ENCODE measurements at places on chromosomes 11 and 22. TPM values are rescaled to one million over a fixed set of nuclear protein-coding genes. Genes with fewer than 3 reads are reported as not detected.

NOX4 gene
- 2.9 TPM for polyA plus RNA-seq

CRYAB gene
- polyA plus RNA-seq: 619 TPM

WNT7B gene
- 0.12 TPM for polyA plus RNA-seq

NCR3LG1 gene
- 0.28 TPM for polyA plus RNA-seq

IGLL1 gene
- polyA plus RNA-seq: 0.41 TPM

OR51B5 gene
- polyA plus RNA-seq: not detected

GAL3ST1 gene
- polyA plus RNA-seq: 6.5 TPM

TENM4 gene
- polyA plus RNA-seq: 9.0 TPM

POU2AF1 gene
- polyA plus RNA-seq: 0.19 TPM

GRCh38 chr11:118086913-118087768 is at the start of gene SMIM35:
SMIM35 (minus strand) TSS chr11:118086963; CDS start chr11:118086757, 206 bp downstream.
- DNase-seq: no peak

DNA sequence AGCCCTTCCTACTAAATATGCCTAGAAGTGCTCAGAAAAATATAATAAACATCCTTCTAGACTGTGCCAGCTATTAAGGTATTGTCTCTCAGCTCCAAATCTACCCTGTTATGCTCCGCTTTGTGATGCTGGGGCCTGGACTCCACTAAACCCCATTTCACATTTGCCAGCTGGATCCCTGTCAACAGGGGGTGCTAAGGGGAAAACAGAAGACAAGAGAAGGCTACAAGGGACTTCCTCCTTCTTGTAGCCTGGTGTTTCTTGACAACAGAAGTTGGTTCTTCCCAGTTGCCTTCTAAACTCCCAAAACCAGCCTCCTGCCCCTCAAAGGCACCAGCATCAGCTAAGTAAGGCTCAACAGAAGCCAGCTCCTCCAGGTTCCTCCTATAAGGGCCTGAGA is 5.2 kb downstream of the NUMA1 start:
- no peak for DNase-seq

GRCh38 chr22:42648368-42649245 is 585 bp downstream of the CYB5R3 start:
- DNase-seq: no peak

- DNase-seq: no peak
Measured at GRCh38 chr22:49099496-49100124, 728.1 kb downstream of the BRD1 start.

- DNase-seq: no peak
Measured at GRCh38 chr11:28209906-28210305, 101.7 kb downstream of the METTL15 start.

DNA sequence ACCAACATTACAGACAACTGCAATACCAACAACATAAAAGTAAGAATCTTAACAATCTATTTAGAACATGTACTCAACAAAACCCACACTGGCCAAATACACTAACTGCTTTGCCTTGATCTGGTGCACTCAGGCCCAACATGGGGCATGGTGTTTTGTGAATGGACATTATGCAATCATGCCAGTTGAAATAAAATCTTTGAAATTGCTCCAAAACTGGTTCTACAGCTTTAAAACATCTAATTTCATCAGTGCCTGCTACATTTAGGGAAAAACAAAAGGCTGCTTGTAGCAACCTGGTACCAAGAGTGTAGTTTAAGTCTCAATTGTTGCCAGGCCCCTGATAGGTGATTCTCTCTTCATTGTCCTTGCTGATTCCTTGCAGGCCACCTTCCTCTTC is 3.3 kb upstream of the CTR9 start:
- no peak for DNase-seq

DNA sequence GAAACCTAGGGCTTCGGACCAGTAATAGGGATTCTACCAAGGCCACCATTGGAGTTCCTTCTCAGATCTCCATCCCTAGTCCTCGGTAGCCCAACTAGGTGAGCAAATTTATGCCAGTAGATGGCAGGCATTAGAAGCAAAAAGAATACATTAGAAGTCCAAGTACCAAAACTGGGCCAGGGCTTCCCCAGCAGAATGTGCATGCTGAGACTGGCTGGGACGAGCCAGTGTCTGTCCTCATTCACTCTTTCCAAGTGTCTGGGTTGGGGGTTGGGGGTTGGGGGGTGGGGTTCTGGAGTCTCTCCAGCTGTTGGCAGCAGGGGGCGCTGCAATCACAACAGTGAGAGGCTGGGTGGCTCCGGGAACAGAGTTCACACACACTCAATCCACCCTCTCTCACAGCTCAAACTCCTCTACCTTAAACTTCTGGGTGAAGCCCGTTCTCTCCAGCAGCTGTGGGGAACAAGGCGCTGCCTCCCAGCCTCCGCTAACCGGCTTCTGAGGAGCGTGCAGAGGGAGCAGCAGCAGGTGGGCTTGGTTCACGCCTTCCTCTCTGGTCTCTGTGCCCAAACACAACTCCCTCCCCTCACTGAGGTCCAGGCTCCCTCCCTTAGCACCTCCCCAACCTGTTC is 57.5 kb downstream of the BTG4 start:
- no peak for DNase-seq

DNA sequence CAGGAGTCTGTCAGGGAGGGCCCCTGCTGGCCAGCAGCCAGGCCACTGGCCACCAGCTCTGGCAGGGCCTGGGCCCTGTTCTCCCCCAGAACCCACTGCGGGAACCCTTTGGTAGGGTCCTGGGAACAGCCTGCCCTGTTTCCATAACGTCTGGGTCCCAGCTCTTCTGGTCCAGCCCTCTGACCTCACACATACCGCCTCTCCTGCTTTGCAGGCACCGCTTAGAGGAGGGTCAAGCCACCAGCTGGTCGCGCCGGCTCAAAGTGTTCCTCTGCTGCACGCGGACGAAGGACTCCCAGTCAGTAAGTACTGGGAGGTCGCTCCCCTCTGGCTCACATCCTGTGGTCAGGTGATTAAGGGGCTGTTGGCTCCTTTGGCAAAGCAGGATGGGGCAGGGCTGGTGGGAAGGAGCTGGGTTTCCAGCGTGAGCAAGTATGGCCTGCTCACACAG is 26.6 kb upstream of the MYRF start:
- DNase-seq: no peak

DNA sequence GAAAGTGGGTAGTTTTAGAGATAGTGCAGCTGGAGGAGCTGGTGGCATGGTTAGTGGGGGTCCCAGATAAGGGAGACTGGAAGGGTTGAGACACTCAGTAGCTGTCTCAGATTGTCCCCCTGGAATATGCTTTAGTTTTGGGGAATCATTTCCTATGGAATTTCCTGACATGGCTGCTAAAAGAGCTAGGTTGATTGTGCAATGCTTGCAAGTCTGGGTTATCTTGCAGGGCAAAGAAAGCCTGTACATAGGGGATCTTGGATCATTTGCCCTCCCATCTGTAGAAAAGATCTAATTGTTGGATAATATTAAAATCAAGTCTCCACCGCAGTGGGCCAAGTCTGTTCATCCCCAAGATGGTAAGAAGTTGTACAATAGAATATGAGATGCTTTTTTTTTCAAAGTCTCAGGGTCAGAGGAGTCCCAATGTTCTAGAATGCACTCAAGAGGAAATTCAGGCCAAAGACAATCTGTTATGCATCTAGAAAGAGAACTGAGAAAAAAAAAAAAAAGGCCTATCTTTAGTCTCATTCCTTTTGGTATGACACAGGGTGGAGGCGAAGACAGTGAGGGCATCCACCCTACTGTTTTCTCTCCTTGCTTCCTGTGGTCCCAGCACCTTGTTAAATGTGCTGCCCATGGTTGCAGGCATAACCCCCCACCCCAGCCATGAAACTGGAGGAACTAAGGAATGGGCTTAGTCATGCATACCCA is 20.2 kb downstream of the MS4A6E start:
- no peak for DNase-seq

- no peak for DNase-seq
Measured at GRCh38 chr11:63564056-63564774, 1.0 kb upstream of the PLAAT2 start.

DNA sequence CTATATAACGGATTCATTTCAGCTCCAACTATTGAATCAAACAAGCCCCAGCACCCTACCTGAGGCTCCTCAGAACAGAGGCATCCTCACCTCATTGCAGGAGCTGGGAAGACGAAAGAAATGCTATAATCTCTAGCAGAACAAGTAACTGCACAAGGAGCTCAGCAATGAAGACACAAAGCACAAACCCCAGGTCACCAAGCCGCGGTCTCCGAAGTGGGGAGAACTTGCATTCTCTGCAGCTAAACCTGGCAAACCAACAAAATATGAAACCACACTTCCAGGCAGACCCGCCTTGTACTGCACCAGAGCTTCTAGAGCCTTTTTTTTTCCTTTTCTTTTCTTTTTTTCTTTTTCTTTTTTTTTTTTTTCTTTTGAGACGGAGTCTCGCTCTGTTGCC is 21.8 kb upstream of the CD5 start:
- no peak for DNase-seq

GRCh38 chr11:36016263-36016662 is 72.4 kb downstream of the LDLRAD3 start:
- DNase-seq: no peak

DNA sequence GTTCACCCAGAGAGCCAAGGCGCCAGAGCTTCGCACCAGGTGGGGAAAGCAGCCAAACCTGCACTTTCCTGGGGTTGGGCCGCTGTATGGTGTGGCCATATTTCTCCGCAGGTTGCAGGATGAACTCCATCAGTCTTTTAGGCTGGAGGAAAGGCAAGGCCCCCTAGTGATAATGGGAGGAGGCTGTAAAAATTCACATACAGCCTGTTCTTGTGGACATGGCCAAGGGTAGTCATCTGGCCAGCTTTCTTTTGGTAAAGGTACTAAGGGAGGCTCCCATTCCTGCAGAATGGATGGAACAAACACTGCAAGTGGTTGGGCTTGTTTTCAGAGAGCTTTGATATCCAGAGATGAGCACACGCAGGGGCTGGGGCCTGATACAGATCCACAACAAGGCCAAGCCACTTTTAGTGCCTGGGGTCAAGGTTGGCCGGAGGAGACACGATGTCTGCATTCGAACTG is 29.6 kb downstream of the C22orf31 start:
- DNase-seq: no peak
